ENCODE measurements at places on chromosomes 6 and 20.

- no peak for DNase-seq
Observed at GRCh38 chr6:79184086-79184485, 50.4 kb downstream of the HMGN3 start.

DNA sequence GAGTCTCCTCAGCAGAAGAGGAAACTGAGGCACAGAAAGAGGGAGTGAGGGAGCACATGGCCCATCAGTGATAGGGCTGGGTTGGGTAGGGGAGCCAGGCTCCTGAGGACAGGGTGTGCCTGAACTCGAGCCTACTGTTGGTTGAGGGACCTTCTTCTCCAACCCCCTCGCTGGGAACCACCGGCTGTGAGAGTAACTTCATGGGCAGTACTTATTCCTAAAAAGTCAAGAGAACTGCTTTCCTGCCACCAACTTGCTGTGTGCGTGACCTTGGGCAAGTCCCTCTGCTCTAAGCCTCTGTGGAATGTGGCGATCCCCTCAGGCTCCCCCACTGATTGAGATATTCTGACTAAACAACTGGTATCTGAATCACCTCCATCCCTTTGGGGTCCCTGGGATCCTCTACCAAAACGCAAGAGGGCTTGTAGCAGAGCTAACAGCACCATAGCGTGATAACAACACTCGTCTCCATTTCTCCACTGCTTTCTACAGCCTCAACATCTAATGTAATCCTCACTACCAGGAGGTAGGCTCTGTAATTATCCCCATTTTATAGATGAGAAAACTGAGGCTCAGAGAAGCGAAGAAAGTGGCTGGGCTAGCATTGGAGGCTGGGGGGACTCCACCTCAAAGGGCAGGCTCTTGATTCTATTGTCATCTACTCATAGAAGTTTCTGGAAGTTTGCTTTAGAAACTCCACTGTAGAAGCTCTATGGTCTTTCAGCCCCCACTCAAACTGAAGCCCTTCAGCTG lies 76.0 kb downstream of the JPH2 start:
- DNase-seq, result no peak

DNA sequence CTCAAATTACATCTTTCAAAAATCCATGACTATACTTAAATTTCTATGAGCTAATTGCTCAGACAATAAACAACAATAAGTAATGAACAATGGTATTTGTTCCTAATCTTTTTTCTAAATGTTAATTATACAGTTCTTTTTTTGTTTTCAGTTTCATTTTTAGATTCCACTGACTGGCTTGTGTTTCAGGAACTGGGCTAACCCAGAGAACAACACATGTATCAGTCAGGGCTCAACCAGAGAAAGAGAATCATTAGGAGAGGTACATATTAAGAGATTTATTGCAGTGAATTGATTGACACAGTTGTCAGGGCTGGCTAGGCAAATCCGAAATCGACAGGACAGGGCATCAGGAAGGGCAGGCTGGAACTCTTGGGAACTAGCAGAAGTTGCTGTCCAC lies 182.8 kb downstream of the GRM1 start:
- DNase-seq, result no peak

GRCh38 chr6:160162030-160162566 lies 40.5 kb downstream of the SLC22A1 start:
- no peak for DNase-seq

DNA sequence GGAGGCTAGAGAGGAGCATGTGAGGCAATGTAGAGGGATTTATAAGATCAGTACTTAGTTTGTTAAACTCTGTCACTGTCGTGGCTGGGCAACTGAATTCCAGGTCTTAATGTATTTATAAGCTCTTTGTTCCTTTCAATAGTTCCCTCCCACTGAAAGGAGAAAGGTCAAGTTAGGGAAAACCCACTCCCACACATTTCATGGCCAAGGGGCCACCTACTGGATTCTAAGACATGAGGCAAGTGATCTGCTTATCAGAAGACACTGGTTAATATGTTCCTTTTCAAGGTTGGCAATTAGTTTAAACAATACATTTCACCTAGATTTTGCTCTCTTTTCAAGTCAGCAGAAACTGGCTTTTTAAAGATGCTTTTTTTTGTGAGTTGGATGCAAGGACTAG lies 5.4 kb upstream of the GSTA5 start:
- no peak for DNase-seq

GRCh38 chr6:118903138-118903537 lies 9.2 kb downstream of the ASF1A start:
- DNase-seq, result no peak

GRCh38 chr6:15527838-15528617 lies 134.8 kb downstream of the DTNBP1 start:
- no peak for DNase-seq

GRCh38 chr6:129662406-129662766 lies 47.6 kb downstream of the ARHGAP18 start:
- DNase-seq, result no peak

GRCh38 chr6:138645976-138646640 lies 127.5 kb upstream of the CCDC28A start:
- no peak for DNase-seq

GRCh38 chr6:27213544-27214125 lies 33.9 kb upstream of the PRSS16 start:
- no peak for DNase-seq

DNA sequence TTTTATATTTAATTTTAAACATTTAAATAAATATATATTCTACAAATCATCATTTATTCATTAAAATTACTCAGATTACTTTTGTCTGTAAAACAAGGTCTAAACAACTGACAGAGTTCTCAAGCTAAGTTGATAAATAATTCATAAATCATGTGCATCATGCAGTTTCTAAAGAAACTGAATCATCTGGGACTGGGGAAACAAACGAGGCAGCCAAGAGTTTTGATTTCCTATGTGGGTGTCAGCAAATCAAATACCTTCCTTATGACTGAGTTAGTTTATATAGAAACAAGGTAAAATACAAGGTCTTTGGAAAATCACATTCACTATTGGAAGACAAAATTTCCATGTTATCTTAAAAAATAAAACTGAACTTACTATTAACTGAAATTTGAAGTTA lies 149.9 kb upstream of the BEND6 start:
- no peak for DNase-seq

GRCh38 chr20:19889011-19889953 lies 127.9 kb upstream of the NAA20 start:
- DNase-seq, result peak; percentile 26

GRCh38 chr20:12414446-12415274 lies 497.0 kb downstream of the BTBD3 start:
- DNase-seq, result no peak

DNA sequence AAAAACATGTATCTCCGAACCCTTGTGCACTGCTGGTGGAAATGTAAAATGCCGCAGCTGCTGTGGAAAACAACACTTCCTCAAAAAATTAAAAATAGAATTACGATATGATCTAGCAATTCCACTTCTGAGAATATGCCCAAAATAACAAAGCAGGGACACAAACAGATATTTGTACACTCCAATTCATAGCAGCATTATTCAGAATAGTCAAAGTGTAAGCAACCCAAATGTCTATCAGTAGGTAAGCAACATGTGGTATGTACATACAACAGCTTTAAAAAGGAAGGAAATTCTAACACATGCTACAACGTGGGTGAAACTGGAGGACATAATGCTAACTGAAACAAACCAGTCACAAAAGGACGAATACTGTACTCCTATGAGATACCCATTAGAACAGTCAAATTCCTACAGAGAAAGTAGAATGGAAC lies 5.7 kb upstream of the RAB5IF start:
- DNase-seq, result no peak

DNA sequence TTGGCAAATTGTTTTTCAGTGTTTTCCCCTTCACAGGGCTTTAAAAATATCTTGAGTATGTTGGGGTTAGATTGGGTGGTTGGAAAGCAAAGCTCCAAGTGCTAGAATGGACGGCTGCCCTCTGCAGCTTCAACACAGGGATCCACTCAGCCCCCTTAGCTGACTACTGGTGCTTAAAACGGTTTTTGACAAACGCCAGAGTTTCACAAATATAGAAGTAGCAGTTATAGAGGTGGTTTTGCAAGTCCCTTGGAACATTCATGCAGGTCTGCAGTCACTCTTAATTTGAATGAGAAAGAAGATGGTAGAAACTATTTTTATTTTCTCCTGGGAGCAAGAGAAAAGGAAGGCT lies 175.9 kb downstream of the ARID1B start:
- no peak for DNase-seq

GRCh38 chr6:47237196-47237595 lies 72.5 kb downstream of the TNFRSF21 start:
- DNase-seq, result no peak

GRCh38 chr20:45020236-45020886 lies 54.0 kb downstream of the STK4 start:
- DNase-seq, result peak; percentile 8

DNA sequence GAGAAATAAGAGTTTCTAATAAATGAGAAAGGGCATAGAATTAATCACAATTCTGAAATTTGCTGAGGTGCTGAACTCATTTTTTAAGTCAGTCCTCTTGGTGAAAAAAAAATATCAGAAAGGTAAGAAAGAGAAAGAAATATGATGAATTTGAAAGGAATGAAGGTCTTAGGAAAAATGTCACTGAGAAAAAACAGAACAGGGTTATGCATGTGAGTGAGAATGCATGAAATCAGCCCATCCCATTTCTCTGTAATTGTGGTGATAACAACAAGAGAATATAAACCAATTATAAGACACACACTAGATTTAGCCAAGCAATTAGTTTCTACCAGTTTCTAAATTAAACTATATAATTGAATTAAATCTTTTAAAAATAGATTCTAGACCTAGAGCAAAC lies 138.9 kb downstream of the TBX18 start:
- DNase-seq, result no peak

- DNase-seq, result peak; percentile 92
Observed at GRCh38 chr6:31652925-31653724, 664 bp upstream of the BAG6 start.

DNA sequence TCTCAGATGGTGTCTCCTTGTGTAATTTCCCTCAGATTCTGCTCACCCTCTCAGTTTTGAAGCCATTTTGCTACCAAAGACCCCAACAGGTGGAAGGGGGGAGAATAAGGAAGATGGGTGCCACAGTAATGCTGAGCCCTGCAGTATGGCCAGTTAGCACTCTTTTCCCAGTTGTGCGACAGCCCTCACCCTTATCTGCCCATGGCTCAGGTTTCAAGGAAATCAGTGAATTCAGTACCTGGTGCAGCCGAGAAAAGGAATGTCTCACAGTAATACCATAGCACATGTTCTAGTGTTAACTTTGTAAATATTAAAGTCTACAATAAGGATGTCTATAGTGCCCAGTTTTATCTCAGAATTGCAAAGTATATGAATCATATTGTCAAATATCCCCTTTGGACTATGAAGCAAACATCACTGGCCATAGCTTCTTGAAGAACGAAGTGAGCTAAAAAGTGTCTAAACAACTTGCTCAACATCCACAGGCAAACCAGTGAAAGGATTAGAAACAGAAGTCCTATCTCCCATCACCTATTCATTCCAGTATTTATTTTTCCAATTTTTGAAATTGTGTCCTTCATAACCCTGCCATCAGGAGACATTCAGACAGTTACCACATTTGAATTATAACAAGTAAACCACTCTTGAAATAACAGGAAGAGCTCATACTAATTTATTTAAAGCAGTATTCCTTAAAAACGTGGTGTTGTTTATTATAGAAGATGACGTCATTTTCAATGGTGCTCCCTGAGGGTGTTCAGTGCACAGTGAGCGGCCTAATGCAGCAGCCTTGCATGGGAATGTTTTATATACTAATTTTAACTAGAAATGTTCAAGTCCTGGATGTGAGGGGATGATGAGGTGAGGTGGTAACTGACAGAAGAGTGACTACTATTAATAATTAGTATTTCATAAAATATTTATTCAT lies 366.2 kb downstream of the TFAP2A start:
- no peak for DNase-seq

GRCh38 chr6:36248980-36249379 lies 20.9 kb upstream of the PNPLA1 start:
- DNase-seq, result no peak

DNA sequence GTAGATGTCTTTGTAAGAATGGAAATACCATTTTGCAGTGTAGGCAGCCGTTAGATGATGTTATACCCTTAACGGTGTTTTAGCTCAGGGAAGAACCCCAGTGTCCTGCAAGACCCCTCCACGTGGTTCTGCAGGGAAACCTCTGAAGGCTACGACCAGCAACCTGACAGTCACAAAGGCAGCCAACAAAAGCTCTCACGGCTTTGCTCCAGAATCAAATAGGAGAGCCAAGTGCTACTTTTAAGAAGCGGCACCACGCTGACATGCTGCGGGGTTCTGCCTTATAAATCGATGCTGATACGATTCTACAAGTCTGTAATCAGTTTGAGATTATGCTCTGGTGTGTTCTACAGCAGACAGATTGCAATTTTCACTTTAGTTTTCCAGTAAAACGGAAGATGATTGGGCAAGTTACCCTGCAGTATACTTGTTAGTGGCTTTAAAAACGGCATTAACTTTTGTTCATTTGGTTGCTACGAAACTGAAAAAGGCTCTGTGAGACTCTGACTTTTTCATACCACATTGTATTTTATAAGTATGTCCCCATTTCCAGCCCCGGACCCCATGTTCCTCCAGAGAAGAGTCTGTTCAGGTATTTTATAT lies 312.9 kb downstream of the SAMD5 start:
- DNase-seq, result no peak

GRCh38 chr6:108502832-108503231 lies 57.9 kb upstream of the FOXO3 start:
- no peak for DNase-seq

- DNase-seq, result no peak
Observed at GRCh38 chr6:110687326-110687725, 127.9 kb downstream of the CDK19 start.

GRCh38 chr6:168858926-168859325 lies 394.7 kb downstream of the THBS2 start:
- DNase-seq, result no peak

GRCh38 chr20:38692436-38693411 lies 31.6 kb upstream of the SLC32A1 start:
- DNase-seq, result peak; percentile 46

GRCh38 chr20:10560686-10561085 lies 113.1 kb downstream of the JAG1 start:
- DNase-seq, result no peak

GRCh38 chr6:76876922-76877553 lies 586.3 kb downstream of the HTR1B start:
- DNase-seq, result peak; percentile 75

DNA sequence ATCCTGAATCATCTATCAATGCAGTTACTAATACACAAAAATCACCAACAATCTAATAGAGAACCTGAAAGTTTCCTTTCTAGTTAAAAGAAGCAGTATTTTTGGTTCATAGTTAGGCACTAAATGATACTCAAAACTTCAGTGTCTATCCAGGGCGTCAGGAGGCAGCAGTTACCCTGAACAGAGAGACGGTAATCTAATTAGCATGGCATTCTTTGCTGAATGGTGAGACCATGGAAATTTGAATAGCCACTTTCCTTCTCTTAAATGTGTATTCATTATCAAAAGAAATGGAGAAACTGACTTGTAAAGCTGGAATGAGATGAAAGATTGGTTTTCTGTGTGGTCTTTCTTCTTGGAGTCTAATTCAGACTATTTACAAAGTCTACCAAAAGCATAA lies 146.6 kb upstream of the BMP5 start:
- DNase-seq, result no peak

GRCh38 chr6:84422380-84422968 lies 195.0 kb upstream of the CEP162 start:
- DNase-seq, result peak; percentile 14
